ENCODE measurements at places on chromosomes 6 and 20.

DNA sequence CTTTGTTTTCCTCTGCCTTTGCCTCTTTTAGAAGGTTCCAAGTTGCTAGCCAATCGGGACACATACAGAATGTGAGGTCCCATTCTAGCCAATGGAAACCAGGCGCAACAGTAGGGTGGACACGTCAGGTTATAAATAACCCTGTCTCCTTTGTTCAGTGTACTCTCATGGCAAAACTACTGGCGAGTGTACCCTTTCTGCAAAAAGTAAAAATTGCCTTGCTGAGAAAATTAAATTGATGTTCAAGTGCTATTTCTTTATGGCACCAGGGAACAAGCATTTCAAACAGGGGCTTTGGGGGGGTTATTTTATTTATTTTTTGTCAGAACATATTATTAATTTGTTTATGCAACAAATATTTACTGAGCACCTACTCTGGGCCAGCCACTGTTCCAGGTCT, 123.6 kb upstream of the SRSF6 start:
- no peak for DNase-seq

GRCh38 chr6:107629548-107630129, 139.7 kb downstream of the SOBP start:
- no peak for DNase-seq

DNA sequence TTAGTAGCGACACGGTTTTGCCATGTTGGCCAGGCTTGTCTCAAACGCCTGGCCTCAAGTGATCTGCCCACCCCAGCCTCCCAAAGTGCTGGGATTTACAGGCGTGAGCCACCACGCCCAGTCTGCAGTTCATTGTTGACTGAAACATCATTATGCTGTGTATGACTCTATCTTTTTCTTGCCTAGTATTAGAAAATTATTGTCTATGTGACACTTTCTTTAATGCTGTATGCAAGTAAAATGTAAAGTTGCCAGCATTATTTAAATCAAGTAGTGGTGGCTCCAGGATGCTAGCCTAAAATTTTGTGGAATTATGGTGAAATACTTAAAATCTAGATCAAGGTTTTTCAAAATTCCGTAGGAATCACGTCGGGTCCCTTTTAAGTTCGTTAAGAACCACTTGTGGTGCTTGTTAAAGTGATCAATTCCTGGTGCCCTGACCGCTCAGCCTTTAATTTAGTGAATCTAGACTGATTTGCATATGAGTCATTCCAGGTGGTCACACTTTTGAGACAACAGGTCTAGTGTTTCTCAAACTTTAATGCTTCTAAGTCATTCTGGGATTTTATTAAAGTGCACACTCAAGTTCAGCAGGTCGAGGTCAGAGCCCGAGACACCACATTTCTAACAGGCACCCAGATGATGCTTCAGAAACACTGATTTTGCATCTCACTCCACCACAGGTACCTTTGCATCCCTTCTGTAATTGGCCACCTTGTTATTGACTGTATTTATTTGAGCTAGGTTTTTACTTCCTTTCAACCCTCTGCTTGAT, 132.6 kb upstream of the MTHFD1L start:
- no peak for DNase-seq

GRCh38 chr6:33694401-33694931, 17.0 kb downstream of the UQCC2 start:
- DNase-seq: peak; percentile 58

GRCh38 chr6:108133594-108134179, 32.1 kb upstream of the NR2E1 start:
- DNase-seq: peak; percentile 98

DNA sequence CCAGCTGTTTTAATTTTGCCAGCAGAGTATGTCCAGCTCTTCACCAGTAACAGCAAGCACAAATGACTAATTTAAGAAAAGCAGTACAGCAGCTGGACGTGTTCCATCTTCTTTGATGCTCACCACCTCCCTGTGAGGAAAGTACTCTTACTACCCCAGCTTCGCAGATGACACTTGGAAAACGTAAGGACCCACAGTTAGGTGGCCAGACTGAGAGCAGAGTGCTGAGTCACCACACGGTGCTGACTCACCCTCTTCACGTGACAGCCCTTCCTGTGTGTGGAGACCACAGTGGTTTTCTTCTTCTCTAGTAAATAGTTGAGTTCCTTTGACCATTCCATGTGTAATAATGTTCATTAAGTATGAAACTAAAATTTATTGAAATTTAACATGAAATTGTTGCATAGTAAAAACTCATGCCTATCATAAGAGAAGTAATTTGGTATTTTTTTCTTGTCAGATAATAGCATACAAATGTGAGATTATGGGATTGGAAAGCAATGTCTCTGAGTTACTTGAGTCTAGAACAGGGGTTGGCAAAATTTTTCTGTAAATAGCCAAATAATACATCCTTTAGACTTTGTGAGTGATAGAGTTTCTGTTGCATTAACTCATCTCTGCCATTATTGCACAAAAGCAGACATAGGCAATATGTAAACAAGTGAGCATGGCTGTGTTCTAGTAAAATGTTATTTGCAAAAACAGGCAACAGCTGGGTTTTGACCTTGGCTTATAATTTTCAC, 76.6 kb downstream of the SLX4IP start:
- peak; percentile 97 for DNase-seq

DNA sequence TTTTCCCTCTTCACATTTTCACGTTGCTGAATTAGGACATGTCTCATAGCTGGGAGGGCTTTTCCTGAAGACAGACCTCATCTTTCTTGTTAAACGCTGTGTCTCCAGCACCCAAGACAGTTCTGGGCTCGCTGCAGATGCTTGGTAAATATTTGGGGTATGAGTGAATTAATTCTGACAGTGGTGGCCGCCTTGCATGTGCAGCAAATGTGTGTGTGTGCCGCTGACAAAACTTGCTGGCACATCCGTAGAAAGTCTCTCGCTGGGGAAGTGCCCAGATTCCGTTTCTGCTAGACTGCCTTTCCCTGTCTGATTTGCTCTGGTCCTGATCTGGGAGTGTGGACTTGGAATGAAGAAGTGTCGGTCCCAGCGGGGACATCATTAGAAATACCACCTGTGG, 48.2 kb upstream of the ZNFX1 start:
- DNase-seq: peak; percentile 14

DNA sequence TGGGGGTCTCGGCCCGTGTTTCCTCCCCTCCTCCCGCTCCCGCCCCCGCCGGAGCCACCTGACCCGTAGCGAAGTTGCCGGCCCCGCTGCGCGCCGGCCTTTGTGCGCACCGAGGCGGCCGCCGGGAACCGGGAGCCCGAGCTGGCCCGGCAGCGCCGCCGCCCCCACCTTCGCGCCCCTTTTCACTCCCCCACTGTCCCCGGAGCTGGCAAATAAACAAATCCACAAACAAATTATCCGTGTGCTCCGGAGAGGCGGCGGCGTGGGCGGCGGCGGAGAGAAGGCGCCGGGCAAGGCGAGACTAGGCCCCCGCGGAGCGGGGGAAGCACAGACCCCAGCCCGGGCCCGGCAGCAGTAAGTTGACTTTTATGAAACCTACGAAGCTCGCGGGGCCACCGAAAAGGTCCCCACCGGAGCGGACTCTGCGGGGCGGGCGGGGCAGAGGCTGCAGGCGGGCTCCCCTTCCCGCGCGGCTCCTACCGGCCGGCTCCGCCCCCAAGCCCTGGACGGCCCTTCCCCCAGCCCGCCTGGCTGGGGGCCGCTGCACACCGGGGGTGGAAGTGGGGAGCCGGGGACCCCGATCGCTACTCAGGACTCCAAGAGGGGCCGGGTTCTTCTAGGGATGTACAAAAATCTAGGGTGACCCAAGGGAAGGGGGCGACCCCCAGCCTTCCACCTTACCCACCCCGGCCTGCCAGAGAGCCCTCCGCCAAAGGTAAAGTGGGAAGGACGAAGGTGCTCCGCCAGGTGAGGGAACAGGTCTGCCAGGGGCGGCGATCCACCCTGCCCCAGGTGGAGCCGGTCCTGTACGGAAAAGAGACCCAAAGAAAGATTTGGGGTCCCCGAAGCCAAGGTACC, 40.7 kb downstream of the YTHDF1 start:
- no peak for DNase-seq

DNA sequence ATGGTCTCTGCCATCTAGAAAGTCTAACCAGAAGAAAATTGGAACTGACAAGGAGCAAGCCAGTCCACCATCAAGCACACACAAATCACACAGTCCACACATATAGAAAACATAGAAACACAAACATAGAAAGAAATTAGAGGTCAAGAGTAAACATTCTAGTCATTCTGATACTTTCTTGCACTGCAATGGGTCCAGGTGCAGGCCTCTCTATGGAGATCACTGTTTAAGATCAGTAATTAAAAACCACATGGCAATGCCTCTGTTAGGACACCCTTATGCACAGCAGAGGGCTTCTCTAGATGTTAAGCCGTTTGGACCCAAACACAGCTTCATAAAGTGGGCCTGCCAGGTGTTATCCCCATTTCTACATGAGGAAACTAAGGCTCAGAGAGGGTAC, 42.8 kb upstream of the SLC22A23 start:
- DNase-seq: no peak

DNA sequence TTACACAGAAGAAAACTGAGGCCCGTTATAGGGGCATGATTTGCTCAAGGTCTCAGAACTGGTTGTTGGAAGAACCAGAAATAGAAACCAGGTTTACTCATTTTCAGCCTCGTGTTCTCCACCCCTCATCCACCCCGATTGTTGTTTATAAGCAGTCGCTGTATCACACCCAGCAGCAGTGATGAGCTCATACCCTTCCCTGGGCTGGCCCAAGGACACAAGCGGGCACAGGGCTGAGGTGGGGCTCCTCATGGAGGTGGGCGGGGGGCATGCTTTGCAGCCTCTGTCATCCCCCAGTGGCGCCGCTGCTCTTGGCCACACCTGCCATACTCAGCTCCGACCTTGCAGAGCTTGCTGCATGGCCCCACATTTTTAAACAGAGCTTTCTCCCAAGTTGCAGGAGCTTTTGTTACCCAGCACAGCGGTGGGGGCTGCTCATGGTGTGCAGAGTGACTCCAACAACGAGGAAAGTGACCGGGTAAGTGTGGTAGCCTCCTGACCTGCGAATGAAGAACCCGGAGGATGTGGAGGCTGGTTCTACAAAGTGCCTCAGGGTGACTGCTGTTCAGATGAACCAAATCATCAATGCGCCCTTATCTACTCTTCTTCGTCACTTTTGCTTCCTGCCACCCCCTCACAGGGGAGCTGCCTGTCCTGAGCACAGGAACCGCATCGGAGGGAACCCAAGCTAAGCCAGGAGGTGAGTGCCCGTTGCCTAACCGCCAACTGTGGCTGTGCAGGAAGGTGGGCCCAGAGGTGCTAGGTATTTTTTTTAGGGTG, 43.6 kb upstream of the NKX2-2 start:
- no peak for DNase-seq

GRCh38 chr6:22366214-22366613, 69.4 kb upstream of the PRL start:
- DNase-seq: no peak

- no peak for DNase-seq
Observed at GRCh38 chr20:45138561-45139300, 14.5 kb upstream of the WFDC12 start.

GRCh38 chr6:160861824-160862223, 129.7 kb upstream of the MAP3K4 start:
- no peak for DNase-seq

GRCh38 chr6:15496345-15497131, 166.3 kb downstream of the DTNBP1 start:
- no peak for DNase-seq

- no peak for DNase-seq
Observed at GRCh38 chr6:149320796-149321195, 3.3 kb downstream of the TAB2 start.

DNA sequence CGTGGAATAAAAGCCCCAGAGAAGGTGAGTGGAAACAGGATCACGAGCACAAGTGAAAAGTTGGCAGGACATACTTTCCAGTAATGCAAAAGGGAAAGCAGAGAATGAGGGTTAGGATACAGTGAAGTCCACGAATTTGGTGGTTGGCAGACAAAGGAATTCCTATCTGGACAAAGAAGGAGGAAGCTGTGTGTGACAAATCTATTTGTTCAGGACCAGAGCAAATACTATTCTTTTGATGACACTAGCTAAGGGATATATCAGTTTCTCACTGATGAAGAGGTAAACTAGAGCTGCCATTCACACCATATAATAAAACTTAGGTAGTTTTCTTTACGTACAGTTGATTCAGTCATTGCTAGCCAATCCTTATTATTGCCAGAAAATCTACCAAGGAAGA, 156.8 kb upstream of the GRIK2 start:
- no peak for DNase-seq

DNA sequence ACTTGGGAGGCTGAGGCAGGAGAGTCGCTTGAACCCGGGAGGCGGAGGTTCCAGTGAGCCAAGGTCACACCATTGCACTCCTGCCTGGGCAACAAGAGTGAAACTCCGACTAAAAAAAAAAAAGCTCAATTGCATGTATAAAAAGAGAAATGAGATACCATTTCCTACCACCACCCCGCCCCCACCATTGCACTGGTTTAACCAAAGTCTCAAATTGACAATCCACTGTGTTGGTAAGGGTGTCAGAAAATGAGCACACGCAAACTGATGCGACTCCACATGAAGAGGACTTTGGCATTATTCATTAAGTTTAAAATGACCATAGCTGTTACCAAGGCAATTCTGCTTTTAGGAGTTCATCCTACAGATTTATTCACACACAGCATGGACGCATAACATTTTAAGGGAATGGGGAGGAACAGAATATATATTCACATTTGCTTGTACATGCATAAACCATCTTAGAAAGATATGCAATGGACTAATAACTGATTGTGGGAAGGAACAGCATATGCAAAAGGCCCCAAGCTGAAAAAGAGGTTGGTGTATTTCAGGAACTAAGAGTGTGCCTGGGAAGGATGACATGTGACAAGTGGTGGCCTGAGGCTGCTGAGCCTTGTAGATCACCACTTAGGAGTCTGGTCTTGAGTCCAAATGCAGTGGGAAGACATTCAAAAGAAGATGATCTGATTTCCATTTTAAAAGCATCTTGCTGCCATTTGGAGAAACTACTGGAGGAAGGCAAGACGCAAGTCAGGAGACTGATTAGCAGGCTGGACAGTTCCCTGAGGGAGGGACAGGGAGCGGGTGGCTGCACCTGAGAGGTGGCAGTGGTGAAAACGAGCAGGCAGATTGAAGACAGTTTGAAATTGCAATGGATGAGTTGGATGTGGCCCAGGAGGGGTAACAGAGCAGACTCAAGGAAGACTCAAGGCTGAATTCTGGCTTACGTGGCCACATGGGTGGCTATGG, 37.2 kb upstream of the PTPN1 start:
- DNase-seq: no peak

- DNase-seq: no peak
Observed at GRCh38 chr6:167405778-167406532, 81.1 kb downstream of the TTLL2 start.

- DNase-seq: no peak
Observed at GRCh38 chr6:3939964-3940363, 90.8 kb downstream of the FAM50B start.
